Foreskin keratinocyte (primary cell): ENCODE measurements at places on chromosomes 6 and 20. TPM values are rescaled to one million over a fixed set of nuclear protein-coding genes. Genes with fewer than 3 reads are reported as not detected.

Gene CNR1
- polyA plus RNA-seq = not detected in 2 replicates

Gene ZSCAN16
- polyA plus RNA-seq = 0.88 and 0.93 TPM in 2 replicates

Gene BTNL2
- not detected in 2 replicates for polyA plus RNA-seq

Gene TRIM10
- polyA plus RNA-seq = not detected in 2 replicates

Gene DPPA5
- not detected in 2 replicates for polyA plus RNA-seq

Gene PSORS1C2
- not detected in 2 replicates for polyA plus RNA-seq

Gene TSBP1
- not detected in 2 replicates for polyA plus RNA-seq

Gene PI3
- polyA plus RNA-seq = 10.1 and 14.2 TPM in 2 replicates

Gene GGTLC1
- polyA plus RNA-seq = not detected in 2 replicates

Gene STMN3
- 2.4 and 11.2 TPM in 2 replicates for polyA plus RNA-seq

Gene DEFB121
- not detected in 2 replicates for polyA plus RNA-seq

Gene CDC40
- polyA plus RNA-seq = 4.5 and 5.6 TPM in 2 replicates

Gene ADGB
- polyA plus RNA-seq = not detected in 2 replicates

Gene SNX3
- 160 and 173 TPM in 2 replicates for polyA plus RNA-seq
